A549 (cell line): ENCODE measurements at places on chromosomes 1 and 21.

DNA sequence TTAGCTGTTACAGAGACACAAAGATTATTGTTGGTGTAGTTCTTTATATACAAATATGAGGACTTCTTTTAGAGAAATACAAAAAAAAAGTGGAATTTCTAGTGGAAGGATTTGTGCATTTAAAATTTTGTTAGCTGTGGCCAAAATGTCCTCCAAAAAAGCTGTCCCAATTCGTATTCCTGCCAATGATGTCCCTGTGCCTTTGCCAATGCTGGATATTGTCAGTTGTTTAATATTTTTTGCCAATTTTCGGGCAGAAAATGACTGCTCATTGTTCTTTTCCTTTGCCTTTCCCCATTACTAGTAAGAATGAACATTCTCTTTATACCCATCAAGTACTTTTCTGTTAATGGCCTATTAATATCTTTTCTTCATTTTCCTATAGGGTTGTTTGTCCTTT lies 110.0 kb upstream of the HOOK1 start:
- no peak for DNase-seq

GRCh38 chr1:53966794-53967193 lies 20.6 kb downstream of the LRRC42 start:
- DNase-seq, result no peak

DNA sequence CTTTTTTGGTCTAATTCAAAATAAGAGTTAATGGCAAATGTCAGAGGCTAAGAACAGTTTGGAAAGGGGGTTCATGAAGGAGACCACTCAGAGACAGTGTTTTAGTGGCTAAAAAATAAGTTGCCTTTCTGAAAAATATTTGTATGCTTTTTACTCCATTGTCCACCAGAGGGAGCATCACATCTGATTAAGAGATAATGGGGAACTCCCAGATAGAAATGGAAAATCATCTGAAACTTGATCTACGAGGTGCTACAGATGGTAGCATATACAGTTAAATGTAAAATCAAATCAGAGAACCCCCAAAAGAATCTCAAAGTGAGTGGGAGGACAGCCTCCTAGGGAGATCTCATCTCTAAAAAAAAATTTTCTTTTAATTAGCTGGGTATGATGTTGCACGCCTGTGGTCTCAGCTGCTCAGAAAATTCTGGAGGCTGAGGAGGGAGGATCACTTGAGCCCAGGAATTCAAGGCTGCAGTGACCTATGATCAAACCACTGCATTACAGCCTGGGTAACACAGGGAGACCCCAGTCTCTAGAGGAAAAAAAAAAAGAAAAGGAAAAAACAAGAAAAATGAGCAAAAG lies 9.7 kb downstream of the SMYD3 start:
- peak; percentile 79 for DNase-seq

DNA sequence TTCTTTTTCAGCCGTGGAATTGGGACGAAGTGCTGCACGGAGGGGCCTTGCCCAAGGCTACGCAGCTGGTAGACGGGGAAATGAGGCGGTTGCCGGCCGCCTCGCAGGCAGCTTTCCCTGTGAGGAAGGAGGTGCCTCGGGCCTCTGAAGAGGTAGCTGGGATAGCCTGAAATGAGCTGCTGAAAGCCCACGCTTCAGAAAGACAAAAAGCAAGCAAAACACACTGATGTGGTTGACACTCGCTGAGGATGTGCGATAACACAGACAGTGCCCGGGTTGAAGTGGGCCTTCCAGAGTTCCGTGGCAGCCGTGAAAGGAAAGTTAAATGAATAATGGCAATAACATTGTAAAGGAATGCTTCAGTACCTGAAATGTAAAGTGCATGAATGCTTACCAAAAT lies 47.2 kb downstream of the S1PR1 start:
- no peak for DNase-seq

- DNase-seq, result no peak
These were observed 329.9 kb upstream of the GREM2 start for GRCh38 chr1:240941701-240942370.

DNA sequence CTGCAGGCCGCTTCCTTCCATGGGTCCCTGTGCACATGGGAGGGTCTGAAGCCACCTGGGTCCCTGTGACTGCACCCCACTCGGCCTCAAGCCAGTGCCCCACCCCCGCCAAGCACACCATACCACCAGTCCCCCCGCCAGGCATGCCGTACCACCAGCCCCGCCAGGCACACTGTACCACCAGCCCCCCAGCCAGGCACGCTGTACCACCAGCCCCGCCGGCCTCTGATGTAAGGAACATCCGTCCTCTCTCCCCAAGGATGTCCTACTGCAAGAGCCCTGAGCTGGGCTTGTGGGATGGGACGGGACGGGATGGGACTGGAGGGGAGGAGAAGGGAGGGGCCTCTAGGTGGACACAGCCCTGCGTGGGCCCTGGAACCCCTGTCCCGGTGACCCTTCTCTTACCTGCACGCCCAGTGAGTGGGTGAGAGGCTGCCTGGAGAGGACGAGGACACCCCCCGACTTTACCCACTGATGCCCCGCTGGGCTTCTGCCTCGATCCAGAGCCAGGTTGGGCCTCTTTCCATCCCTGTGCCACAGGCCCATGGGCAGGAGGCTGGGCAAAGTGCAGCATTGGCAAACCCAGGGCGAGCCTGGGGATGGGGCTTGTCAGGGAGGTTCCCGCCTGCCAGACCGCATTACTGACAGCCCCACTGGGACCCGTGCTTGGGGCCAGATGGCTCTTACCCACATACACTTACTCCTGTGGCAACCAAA lies 40.8 kb upstream of the COL6A1 start:
- no peak for DNase-seq

GRCh38 chr1:227072991-227073390 lies 132.9 kb downstream of the COQ8A start:
- DNase-seq, result peak; percentile 7

DNA sequence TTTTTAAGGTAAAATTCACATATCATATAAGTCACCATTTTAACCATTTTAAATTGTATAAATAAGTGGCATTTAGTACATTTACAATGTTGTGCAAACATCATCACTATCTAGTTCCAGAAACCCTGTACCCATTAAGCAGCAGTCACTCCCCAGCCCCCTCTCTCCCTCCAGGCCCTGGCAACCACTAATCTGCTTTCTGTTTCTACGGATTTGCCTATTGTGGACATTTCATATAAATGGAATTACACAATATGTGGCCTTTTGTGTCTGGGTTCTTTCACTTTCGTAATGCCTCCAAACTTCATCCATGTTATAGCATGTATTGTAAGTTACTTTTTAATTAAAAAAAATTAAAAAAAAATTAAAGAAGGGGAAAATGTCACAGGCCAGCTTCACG lies 58.0 kb upstream of the RAB3GAP2 start:
- no peak for DNase-seq

GRCh38 chr1:185367218-185367617 lies 50.2 kb upstream of the IVNS1ABP start:
- DNase-seq, result no peak

- DNase-seq, result no peak
These were observed 21.0 kb downstream of the SDE2 start for GRCh38 chr1:225977937-225978748.

- no peak for DNase-seq
These were observed 53.6 kb upstream of the A3GALT2 start for GRCh38 chr1:33374336-33375105.

- DNase-seq, result no peak
These were observed 200.7 kb upstream of the GRIK3 start for GRCh38 chr1:37234941-37235418.

DNA sequence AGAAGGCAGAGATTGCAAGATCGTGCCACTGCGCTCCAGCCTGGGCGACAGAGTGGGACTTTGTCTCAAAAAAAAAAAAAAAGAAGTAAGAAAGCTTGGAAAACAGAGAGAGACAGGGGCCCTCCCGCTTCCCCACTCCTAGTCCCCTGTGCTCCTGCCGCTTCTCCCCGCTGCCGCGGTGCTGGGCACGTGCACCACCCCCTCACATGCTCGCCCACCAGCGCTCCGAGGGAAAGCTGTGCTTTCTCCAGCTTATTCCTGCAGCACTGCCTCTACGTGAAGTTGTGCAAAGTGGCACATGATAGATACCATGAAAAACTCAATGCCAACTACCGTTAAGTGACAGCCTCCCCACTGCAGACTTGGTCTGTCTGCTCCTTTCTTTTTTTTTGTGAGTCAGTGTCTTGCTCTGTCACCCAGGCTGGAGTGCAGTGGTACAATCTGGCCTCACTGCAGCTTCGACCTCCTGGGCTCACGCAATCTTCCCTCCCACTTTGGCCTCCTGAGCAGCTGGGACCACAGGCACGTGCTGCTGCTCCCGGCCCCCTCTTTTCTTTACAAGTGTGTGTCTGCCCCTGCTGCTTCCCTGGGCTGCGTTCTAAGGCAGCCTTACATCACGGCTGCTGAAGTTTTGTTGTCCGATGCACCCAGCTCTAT lies 15.4 kb downstream of the SLX9 start:
- no peak for DNase-seq

DNA sequence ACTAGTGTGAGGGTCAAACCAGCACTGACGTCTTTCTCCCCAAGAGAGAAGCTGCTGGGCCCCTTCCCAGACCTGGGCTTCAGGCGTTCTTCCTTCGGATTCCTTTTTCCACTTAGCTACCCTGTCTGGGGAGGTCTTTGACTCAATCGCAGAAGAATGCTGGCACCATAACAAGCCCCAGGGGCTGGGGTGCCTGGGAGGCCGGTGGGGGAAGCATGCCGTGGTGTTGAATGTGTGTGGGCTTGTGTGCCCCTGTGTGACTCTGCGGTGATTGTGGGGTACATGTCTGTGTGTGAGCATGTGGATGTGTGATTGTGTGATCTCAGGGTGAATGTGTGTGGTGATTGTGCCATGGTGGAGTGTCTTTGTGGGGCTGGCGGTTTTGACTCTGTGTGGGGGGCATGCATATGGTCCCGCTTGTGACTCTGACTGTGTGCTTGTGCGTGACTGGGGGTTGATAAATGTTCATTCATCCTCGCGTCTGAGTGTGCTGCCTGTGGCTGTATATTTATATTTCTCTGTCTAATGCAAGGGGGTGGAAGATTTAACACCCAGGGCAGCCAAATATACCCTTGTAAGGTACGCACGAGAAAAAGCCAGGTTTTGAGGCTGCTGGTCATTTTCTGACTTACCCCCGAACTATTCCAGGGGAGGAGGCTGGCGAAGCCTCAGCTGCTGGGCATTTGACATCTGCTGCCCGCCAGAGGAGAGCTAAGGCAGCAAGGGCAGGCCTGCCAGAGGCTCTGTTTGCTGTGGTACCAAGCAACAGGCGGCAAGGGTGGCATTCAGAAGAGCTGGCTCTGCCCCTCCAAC lies 1.1 kb upstream of the SYNC start:
- DNase-seq, result peak; percentile 51

GRCh38 chr1:108041360-108042142 lies 76.6 kb upstream of the VAV3 start:
- DNase-seq, result no peak

- DNase-seq, result no peak
These were observed 6.7 kb downstream of the GON4L start for GRCh38 chr1:155850345-155850744.

DNA sequence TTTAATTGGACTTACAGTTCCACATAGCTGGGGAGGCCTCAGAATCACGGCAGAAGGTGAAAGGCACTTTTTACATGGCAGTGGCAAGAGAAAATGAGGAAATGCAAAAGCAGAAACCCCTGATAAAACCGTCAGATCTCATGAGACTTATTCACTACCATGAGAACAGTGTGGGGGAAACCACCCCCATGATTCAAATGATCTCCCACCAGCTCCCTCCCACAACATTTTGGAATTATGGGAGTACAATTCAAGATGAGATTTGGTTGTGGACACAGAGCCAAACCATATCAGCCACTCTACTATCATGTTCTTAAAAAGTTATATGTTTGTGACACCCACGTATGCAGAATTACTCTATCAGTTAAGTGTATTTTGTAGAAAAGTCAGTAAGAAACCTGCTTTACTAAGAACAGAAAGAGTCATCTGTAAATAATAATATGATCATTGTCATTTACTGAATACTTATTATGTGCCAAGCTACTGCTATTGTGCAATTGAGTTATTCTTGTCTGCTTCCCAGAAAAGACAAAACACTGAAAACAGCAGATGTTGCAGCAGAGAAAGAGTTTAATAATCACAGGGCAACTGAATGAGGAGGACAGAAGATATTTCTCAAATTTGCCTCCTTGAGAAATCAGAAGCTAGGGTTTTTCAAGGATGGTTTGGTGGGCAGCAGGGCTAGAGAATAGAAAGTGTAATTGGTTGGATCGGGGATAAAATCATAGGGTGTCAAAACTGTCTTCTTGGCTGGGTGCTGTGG lies 207.7 kb upstream of the FGGY start:
- DNase-seq, result no peak

DNA sequence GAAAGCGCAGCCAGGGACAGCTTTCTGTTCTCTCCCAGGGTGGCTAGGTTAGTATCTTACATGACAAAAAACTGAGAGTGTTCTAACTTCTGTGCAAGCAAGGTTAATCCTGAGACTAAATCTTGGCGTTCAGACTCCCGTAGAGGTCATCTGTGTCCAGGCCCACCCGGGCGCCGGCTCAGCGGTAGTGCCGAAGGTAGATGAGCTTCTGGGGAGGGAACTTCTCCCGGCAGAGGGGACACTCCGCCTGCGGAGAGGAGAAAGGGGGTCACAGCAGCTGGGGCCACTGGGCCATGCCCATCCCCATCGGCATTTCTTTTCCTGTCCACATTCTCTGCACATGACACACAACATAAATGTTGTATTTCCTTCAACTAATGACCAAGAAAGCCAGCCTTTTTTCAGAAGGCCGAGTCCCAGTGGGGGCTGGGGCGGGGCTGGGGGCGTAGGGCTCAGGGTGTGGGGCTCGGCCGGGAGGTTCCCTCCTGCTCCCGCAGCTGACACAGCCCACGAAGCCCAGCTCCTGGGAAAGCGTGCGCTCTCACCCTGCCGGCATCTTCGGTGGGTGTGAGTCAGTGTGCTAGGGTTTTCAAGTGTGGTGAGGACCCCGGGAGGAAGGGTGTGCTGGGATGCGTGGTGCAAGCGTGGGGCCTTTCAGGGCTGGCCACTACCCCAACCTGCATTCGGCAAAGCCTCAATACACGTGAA lies 6.6 kb downstream of the PEX10 start:
- no peak for DNase-seq

GRCh38 chr1:37999430-38000232 lies 5.7 kb downstream of the FHL3 start:
- peak; percentile 60 for DNase-seq

DNA sequence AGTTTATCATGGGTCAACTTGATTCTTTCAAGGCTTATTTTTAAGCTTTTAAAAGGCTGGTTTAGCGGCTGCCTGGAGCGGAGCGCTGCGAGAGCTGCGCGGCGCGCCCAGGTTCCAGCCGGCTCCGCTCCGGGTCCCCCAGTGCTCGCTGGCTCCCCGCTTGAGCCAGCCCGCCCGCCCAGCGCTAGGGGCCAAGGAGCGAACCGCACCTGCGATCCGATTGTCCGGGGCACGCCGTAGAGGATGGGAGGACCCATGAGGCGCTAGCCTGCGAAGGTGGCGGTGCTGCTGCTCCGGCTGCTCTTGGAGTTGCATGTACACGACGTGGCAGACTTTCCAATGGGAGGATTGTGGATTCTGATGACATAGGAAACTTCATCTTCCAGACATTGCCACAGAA lies 9.9 kb upstream of the CFHR4 start:
- DNase-seq, result peak; percentile 3

- no peak for DNase-seq
These were observed 5.4 kb downstream of the GLUL start for GRCh38 chr1:182385885-182386853.
